ENCODE measurements at places on chromosomes 2 and 18. TPM values are rescaled to one million over a fixed set of nuclear protein-coding genes. Genes with fewer than 3 reads are reported as not detected.

The DTNA gene
- 54.9 TPM for total RNA-seq

The EIPR1 gene
- total RNA-seq: 30.3 TPM

The RBFA gene
- total RNA-seq: 58.6 TPM

The GPAT2 gene
- total RNA-seq: 1.6 TPM

The CROCC2 gene
- total RNA-seq: under 0.01 TPM

The PRKAG3 gene
- not detected for total RNA-seq

The PTPRN gene
- 32.6 TPM for total RNA-seq

The UGT1A3 gene
- not detected for total RNA-seq

The RPL31 gene
- 876 TPM for total RNA-seq

The NTSR2 gene
- total RNA-seq: 0.31 TPM

The MSTN gene
- 0.94 TPM for total RNA-seq

The MERTK gene
- 7.2 TPM for total RNA-seq

The MMADHC gene
- total RNA-seq: 137 TPM

The FNDC4 gene
- total RNA-seq: 41.3 TPM

The EPAS1 gene
- 6.1 TPM for total RNA-seq
